ENCODE measurements at places on chromosomes 3 and 15.

- DNase-seq: no peak
These were observed 641 bp downstream of the OPA1 start for GRCh38 chr3:193593668-193594030.

- no peak for DNase-seq
These were observed 805 bp upstream of the PARP16 start for GRCh38 chr15:65287520-65287855.

GRCh38 chr3:186870421-186871201 lies 28.1 kb downstream of the ADIPOQ start:
- DNase-seq: no peak

GRCh38 chr3:118997190-118997589 lies 37.5 kb downstream of the IGSF11 start:
- DNase-seq: no peak

GRCh38 chr3:192422321-192422996 lies 304.9 kb downstream of the FGF12 start:
- no peak for DNase-seq

DNA sequence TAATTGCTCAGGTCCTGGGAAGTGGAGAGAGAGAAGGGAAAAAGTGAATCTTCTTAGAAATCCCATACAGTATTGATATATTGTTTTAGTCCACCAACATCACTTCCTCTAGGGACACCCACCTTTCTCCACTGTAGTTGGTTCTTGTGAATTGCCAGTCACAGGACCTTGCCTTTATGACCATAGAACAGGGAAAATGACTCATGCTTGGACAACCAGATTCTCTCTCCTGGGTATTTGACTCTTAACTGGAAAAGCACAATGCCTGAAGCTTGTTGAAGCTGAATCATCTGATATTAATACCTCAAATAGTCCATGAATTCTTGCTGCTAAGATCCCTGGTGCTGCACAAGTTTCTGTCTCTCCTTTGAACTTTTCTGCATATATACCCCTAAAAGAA lies 32.5 kb upstream of the DCLK3 start:
- no peak for DNase-seq

DNA sequence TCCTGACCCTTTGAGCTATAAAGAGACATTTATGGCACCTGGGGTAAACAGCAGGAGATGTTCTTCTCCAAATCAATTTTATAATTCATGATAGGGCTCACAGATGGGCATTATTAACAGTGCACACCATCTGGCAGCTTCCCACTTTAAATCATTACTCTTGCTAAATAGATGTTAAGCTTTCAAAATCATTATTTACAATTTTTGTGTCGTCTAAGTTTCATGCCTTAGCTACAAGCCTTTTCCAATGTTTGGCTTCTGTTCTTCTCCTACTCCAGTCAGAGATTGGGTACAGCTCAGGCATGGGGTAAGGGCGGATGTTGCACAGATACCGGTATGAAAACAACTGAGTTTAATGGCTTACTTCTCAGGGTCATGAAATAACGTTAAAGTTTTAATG lies 120.9 kb upstream of the PFN2 start:
- DNase-seq: no peak

GRCh38 chr15:98712845-98713584 lies 64.7 kb downstream of the IGF1R start:
- no peak for DNase-seq

DNA sequence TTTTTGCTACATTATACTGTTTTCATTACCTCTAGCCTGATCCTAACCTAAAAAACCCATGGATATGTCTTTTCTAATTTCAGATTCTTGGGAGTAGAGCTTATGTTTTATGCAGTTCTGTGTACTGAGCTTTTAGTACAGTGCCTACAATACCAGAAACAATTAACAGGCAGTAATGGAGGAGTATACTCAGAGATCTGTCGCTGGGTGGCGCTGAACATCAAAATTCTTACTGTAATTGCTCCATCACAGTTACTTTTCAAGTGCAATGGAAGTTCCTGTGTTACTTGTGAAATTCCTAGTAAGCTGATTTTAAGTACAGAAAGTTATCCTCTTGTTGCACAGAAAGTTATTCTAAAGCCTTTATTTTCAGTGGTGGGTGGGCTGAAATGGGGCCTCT lies 66.9 kb downstream of the RNF13 start:
- DNase-seq: peak; percentile 0

GRCh38 chr15:47360305-47360704 lies 357.0 kb upstream of the SEMA6D start:
- no peak for DNase-seq

DNA sequence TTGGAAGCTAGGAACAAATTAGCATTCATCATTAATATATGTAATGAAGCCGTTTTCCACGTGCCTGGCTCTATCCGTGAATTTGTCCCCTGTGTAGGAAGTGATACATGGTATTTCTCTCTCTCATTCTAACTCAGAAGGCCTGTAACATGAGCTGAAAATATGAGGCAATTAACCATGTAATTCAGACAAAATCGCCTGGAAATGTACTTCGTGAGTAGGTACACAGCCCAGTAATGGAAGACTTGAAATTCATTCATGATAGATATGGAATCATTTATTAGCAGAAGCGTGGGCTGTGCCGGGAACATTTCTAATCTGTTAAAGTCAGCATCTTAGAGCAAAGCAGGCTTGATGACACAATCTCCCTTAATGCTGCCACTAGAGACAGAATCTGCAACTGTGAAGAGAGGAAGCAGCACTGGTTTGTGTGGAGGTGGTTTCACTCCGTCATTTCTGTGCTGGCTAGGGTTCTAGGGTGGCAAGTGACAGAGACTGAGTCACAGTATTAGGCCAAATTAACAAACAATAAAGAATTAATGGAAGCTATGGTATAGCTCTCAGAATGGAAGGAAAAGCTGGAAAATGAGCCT lies 225.0 kb upstream of the PROK2 start:
- no peak for DNase-seq

GRCh38 chr3:150388498-150389418 lies 19.3 kb upstream of the TSC22D2 start:
- DNase-seq: no peak
